ENCODE measurements at places on chromosomes 11 and 22.

- no peak for DNase-seq
- no peak overlapping the region for H3K4me3 ChIP-seq
- H3K4me1 ChIP-seq = no peaks in the 10 kb centered on the region
- H3K27me3 ChIP-seq = no peaks in the 10 kb centered on the region
Measured at GRCh38 chr11:126878913-126879482, 121.6 kb downstream of the KIRREL3 start.

DNA sequence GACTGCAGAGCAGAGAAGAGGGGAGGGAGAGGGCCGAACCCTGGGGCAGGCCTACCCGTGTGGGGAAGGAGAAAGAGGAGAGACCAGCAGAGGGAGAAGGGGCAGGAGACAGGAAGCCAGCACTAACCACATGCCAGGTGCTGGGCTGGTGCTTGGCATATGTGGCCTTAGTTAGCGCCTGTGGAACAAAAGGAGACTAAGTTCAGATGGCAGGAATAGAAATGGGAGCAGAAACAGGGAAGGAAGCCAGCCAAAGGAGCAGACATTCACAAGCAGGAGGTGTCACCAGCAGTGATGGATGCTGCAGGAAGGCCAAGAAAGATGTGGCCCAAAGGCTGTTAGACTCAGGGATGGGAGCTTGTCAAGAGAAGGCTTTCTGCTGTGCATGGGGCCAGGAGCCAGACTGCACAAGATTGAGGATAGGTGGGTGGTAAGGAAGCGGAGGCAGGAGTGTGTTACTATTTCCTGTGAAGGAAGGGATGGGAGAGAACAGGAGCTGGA is 26.7 kb downstream of the TREH start:
- no peak for DNase-seq
- no peaks in the 10 kb centered on the region for H3K4me1 ChIP-seq
- no peak overlapping the region for H3K4me3 ChIP-seq
- H3K36me3 ChIP-seq = peaks cover 49% of the 10 kb centered on the region

DNA sequence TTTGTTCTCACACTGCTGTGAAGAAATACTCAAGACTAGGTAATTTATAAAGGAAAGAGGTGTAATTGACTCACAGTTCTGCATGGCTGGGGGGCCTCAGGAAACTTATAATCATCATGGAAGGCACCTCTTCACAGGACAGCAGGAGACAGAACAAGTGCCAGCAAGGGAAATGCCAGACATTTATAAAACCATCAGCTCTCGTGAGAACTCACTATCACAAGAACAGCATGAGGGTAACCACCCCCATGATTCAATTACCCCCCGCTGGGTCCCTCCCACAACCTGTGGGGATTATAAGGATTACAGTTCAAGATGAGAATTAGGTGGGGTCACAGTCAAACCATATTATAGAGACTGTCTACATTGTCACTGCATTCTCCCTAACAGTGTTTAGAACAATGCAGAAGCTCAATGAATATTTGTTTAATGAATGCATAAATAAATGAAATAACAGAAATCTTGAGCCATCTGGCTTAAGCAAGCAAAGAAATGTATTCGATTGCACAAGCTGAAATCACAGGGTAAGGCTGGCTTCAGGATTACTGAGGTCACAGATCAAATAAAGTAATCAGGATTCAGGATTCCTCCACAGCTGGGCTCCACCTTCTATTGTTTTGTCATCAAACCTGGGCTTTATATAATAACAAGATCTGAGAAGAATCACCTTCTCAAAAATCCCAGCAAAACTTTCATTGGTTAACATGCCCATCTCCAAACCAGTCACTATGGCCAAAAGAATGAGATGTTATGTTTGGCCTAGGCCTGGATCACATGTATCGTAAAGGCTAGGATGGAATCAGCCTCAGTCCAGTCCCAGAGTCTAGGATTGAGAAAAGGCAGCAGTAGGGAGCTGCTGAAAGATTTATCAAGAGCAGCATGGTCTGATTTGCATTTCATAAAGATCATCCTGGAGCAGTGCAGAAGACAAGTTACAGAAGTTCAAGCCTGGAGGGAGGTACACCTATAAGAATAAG is 137.8 kb upstream of the UBASH3B start:
- no peaks in the 10 kb centered on the region for H3K36me3 ChIP-seq
- no peaks in the 10 kb centered on the region for H3K4me1 ChIP-seq
- no peaks in the 10 kb centered on the region for H3K27me3 ChIP-seq
- H3K4me3 ChIP-seq = no peak overlapping the region
- no peak for DNase-seq

DNA sequence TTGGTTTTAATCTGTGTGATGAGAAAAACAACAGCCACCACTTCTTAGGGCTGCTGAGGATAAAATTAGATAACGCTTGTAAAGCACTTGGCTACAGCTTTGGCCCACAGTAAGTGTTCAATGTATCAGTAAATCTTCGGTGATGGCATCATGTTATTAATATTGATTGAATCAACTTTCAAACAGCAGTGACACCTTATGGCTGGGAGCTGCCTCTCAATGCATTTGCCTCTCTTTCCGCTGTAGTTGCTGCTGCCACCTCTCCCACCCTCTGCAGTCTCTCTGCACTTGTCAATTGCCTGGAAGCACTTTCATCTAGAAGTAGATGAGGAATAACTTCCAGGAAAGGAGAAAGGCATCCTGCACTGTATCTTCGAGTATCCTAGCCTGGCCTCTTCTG is 491.1 kb downstream of the OPCML start:
- no peaks in the 10 kb centered on the region for H3K36me3 ChIP-seq
- H3K4me3 ChIP-seq = no peak overlapping the region
- H3K27me3 ChIP-seq = no peaks in the 10 kb centered on the region
- H3K4me1 ChIP-seq = no peaks in the 10 kb centered on the region
- no peak overlapping the region for H3K27ac ChIP-seq

DNA sequence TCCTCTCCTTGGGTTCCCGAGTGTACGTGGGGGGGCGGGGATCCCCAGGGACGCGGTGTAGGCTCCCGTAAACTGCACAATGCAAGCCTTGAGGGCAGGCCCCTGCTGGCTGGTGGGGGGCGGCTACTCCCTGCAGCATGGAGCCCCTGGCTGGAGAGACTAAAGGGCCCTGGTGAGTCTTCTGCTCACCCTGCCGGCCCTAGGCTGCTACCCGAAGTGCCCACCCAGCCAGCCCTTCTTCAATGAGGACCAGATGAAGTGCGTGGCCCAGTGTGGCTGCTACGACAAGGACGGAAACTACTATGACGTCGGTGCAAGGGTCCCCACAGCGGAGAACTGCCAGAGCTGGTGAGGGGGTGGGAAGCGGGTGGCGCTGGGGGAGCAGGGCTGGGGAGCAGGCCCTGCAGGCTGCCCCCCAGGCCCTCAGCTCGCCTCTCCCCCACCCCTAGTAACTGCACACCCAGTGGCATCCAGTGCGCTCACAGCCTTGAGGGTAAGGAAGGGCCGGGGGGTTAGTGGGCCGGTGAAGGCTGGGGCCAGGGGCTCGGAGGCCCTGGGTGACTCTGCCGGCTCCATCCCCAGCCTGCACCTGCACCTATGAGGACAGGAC is 16.8 kb downstream of the MUC5B start:
- no peaks in the 10 kb centered on the region for H3K36me3 ChIP-seq
- H3K27ac ChIP-seq = no peak overlapping the region
- H3K4me1 ChIP-seq = no peaks in the 10 kb centered on the region
- DNase-seq = no peak

DNA sequence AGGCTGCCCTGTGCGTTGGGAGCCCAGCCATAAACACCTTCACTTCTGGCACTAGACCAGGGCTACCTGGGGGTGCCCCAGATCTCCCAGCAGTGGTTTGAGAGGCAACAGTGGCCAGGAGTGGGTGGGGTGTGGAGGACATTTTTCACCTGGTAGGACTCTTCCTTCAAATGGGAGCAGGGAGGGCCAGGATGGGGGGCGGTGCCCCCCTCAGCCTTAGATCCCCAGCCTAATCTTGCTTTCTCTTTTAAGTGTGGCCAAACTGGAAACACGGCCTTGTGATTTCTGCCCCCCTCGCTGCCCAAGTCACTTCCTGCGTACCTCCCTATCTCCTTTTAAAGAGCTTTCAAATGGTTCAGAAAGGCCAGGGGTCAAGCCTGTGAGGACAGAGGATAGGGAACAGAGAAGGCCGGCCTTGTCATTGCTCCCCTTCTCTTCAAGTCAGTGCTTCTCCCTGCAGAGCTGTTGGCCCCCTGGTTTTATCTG is 800 bp downstream of the KCNJ5 start:
- no peaks in the 10 kb centered on the region for H3K27me3 ChIP-seq
- no peak overlapping the region for H3K4me3 ChIP-seq
- H3K4me1 ChIP-seq = peaks cover 16% of the 10 kb centered on the region
- H3K27ac ChIP-seq = peak overlapping the region; percentile 41
- H3K36me3 ChIP-seq = no peaks in the 10 kb centered on the region

DNA sequence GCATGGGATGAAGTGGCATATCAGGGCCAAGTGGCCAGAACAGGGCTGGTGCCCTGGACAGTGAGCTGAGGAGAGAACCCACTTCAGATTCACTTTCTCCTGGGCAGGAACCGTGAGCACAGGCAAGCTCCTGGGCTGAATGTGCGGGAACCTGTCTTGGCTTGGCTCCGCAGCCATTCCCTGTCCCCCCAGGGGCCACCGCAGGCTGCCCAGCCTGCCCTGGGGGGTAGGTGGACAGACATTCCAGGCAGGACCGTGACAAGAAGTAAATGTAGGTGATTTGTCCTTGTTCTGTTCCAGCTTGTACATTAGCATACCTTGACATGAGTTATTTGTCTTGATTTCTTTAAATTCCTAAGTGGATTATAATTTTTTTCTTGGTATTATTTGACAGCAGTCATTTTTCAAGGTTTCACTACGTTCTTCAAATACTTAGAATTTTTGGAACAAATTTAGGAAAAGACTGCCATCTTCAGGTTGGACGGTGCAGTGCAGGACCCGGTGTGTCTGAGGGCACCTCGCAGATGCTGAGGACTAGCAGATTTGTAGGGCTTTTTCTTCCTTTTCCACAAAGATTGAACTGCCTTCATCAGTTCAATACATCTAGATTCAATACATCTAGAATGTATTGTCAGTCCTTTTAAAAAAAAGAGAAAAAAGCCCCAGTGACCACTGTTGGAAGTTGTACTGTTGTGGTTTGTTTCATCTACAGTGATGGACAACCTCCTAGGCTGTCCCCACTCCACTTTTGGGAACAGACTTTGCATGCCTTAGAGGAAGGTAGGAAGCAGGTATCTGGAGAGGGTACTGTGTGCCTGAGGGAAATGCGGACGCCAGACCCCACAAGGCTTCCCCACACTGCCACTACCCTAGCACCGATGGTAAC is 115.1 kb upstream of the RASSF10 start:
- H3K36me3 ChIP-seq = no peaks in the 10 kb centered on the region
- peak overlapping the region; percentile 54 for H3K27ac ChIP-seq
- H3K27me3 ChIP-seq = no peaks in the 10 kb centered on the region
- H3K4me1 ChIP-seq = no peaks in the 10 kb centered on the region

DNA sequence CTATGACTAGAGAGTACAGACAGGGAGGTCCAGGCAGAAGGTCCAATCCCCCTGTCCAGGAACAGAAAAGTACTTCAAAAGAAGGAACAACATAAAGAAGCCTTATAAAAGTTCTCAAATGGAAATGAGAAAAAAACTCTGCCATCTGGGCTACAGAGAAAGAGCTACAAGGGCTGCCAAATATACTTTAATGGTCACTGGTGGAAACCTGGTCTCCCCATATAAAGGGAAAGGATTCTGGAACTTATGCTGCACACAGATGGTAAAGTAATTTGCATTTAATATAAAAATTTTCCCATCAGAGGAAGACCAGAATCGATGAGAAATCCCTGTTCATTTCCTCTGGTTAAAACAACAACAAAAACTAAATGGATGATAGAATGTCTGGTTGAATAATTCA is 119.4 kb upstream of the MTMR2 start:
- H3K27ac ChIP-seq = no peak overlapping the region
- peaks cover 35% of the 10 kb centered on the region for H3K4me1 ChIP-seq
- no peaks in the 10 kb centered on the region for H3K36me3 ChIP-seq
- no peak for DNase-seq
- H3K27me3 ChIP-seq = no peaks in the 10 kb centered on the region

DNA sequence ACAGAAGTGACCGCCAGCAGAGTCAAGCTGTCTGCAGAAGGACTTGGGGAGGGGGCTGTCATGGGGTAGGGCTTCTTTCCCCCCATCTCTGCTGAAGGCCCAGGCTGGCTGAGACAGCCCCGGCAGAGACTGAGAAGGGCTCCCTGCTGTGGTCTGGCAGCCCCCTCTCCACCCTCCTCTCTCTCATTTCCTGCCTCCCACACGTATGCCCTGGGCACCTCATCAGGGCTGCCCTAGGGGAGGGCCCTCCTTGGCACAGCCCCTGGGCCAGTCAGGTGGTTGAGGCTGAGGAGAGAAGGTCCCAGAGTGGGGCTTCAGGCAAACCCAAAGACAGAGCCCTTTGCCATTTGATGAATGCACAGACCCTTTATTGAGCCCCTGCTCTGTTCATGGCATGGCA is 3.6 kb downstream of the RASD2 start:
- DNase-seq = no peak
- no peaks in the 10 kb centered on the region for H3K36me3 ChIP-seq
- H3K27me3 ChIP-seq = no peaks in the 10 kb centered on the region
- H3K4me1 ChIP-seq = peaks cover 24% of the 10 kb centered on the region

GRCh38 chr11:47916361-47916841 is 64.0 kb upstream of the PTPRJ start:
- peak overlapping the region; percentile 95 for H3K27ac ChIP-seq
- H3K4me3 ChIP-seq = no peak overlapping the region
- H3K27me3 ChIP-seq = no peaks in the 10 kb centered on the region
- peak; percentile 77 for DNase-seq

- H3K36me3 ChIP-seq = no peaks in the 10 kb centered on the region
- H3K27ac ChIP-seq = no peak overlapping the region
- H3K4me1 ChIP-seq = no peaks in the 10 kb centered on the region
- no peak overlapping the region for H3K4me3 ChIP-seq
- no peak for DNase-seq
- no peaks in the 10 kb centered on the region for H3K27me3 ChIP-seq
Measured at GRCh38 chr22:22073769-22074561, 91.4 kb upstream of the TOP3B start.

DNA sequence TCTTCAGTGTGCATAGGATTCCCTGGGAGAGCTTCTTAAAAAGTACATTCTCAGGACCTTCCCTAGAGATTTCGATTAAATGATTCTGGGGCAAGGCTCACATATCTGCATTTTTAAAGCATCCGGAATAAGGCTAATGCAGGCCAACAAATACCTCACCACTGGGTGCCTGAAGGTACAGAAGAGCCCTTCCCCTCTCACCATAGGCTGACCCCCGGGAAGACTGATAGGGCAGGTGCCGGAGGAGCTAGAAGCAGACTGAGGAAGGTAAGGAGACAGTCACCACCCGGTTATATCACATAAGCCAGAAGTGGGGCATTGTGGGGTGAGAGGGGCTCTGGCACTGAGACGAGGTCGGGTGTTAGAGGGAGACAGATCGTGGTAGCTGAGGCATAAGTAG is 1059.3 kb downstream of the NTM start:
- H3K27ac ChIP-seq = no peak overlapping the region
- H3K27me3 ChIP-seq = no peaks in the 10 kb centered on the region
- H3K36me3 ChIP-seq = no peaks in the 10 kb centered on the region
- DNase-seq = no peak
- H3K4me3 ChIP-seq = no peak overlapping the region

- H3K27ac ChIP-seq = no peak overlapping the region
- H3K4me3 ChIP-seq = no peak overlapping the region
- DNase-seq = no peak
- H3K4me1 ChIP-seq = no peaks in the 10 kb centered on the region
- H3K27me3 ChIP-seq = no peaks in the 10 kb centered on the region
Measured at GRCh38 chr11:30935861-30936260, 349.7 kb upstream of the MPPED2 start.

Measured in thyroid gland (tissue), 4 donors.